ENCODE measurements at places on chromosomes 2 and 18. TPM values are rescaled to one million over a fixed set of nuclear protein-coding genes. Genes with fewer than 3 reads are reported as not detected.

DNA sequence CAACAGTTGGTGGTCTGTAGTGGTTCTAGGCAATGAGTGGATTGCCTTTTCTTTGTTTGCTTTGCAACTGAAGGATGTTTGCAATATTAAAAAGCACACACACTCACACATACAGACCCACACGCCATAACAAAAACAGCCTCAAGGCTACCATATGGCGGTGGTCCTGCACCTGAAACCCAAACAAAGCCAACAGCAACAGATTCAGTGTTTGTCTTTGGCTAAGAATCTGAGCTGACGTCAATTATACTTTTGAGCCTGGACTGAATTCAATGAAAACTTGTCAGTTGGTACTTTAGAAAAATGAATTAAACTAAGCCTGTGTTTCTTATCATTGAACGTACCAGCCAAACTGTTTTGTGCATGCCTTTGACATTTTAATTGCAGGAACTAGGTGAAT is 65.0 kb upstream of the NYAP2 start:
- no peaks in the 10 kb centered on the region for H3K27me3 ChIP-seq
- H3K4me1 ChIP-seq, result peaks cover 3% of the 10 kb centered on the region
- no peaks in the 10 kb centered on the region for H3K36me3 ChIP-seq
- no peak overlapping the region for H3K4me3 ChIP-seq
- H3K27ac ChIP-seq, result no peak overlapping the region

- DNase-seq, result no peak
- H3K27me3 ChIP-seq, result no peaks in the 10 kb centered on the region
- H3K36me3 ChIP-seq, result no peaks in the 10 kb centered on the region
- H3K4me1 ChIP-seq, result peaks cover 7% of the 10 kb centered on the region
These were observed 31.1 kb downstream of the PNO1 start for GRCh38 chr2:68188831-68189230.

- peaks cover 11% of the 10 kb centered on the region for H3K4me1 ChIP-seq
- H3K36me3 ChIP-seq, result no peaks in the 10 kb centered on the region
- no peaks in the 10 kb centered on the region for H3K27me3 ChIP-seq
- H3K4me3 ChIP-seq, result no peak overlapping the region
- no peak overlapping the region for H3K27ac ChIP-seq
These were observed 18.9 kb downstream of the TGIF1 start for GRCh38 chr18:3468833-3469232.

GRCh38 chr2:238145851-238146250 is 7.4 kb downstream of the KLHL30 start:
- H3K27ac ChIP-seq, result no peak overlapping the region
- H3K36me3 ChIP-seq, result no peaks in the 10 kb centered on the region
- no peaks in the 10 kb centered on the region for H3K27me3 ChIP-seq
- H3K4me3 ChIP-seq, result no peak overlapping the region

- H3K4me3 ChIP-seq, result no peak overlapping the region
- H3K36me3 ChIP-seq, result no peaks in the 10 kb centered on the region
- DNase-seq, result no peak
- no peaks in the 10 kb centered on the region for H3K27me3 ChIP-seq
- H3K27ac ChIP-seq, result no peak overlapping the region
These were observed 294.5 kb downstream of the CCDC178 start for GRCh38 chr18:33146014-33146413.

DNA sequence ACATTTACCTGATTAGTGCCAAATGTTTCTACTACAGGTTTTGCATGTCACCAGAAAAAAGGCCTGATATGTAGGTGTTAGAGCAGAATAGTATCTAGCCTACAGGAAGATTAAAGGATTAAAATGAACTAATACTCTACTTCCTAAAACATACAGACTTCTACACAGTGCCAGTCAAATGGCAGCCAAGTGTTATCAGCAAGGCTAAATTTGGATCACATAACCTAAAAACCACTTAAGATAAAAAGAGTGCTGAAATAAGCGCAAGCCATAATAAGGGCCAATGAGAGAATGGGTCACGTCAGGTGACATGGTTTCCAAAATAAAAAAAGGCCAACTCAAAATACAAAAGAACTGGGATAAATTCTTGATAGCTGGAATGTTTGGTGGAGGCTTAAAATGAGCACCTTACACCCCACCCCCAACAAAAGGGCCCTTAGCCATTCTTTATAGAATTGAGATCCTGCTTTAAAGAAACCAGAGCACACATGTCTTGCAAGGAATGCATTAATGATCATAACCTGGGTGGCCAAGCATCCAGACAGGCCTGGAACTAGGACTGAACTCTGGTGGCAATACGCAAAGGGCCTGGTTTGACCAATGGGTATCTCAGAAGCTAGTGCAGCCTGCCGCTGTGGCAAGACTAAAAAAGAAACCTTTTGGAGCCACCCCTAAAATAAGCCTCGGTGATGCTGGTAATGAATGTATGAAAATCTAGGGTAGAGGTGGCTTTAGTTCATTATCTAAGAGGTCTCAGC is 32.4 kb downstream of the IRS1 start:
- no peaks in the 10 kb centered on the region for H3K36me3 ChIP-seq
- DNase-seq, result no peak
- H3K27ac ChIP-seq, result no peak overlapping the region

GRCh38 chr2:28653892-28654662 is 97.6 kb upstream of the PPP1CB start:
- no peaks in the 10 kb centered on the region for H3K36me3 ChIP-seq
- no peak overlapping the region for H3K27ac ChIP-seq
- H3K27me3 ChIP-seq, result no peaks in the 10 kb centered on the region
- DNase-seq, result no peak

- H3K4me1 ChIP-seq, result no peaks in the 10 kb centered on the region
- DNase-seq, result no peak
- H3K27ac ChIP-seq, result no peak overlapping the region
- H3K27me3 ChIP-seq, result no peaks in the 10 kb centered on the region
- no peaks in the 10 kb centered on the region for H3K36me3 ChIP-seq
These were observed 58.9 kb upstream of the STK17B start for GRCh38 chr2:196230061-196230854.

DNA sequence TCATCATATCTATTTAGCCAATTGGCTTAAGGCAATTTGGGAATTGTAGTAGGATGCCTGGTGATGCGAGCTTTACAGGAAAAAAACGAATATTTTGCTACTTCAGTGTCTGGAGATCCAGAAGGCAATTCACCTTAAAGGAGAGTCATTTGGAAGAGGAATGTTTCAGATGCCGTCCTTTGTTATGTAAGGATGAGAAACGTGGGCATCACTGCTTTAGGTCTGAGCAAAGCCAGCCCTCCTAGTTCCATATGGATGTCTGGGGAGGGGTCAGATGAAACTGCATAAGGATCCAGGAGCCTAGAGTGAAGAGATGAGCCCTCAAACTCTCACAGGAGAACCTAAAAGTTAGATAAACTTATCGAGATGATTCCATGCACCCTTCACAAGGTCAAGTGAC is 30.9 kb upstream of the DOCK10 start:
- H3K27me3 ChIP-seq, result no peaks in the 10 kb centered on the region
- H3K36me3 ChIP-seq, result no peaks in the 10 kb centered on the region
- no peak overlapping the region for H3K4me3 ChIP-seq
- DNase-seq, result no peak

GRCh38 chr2:209763106-209763505 is 8.5 kb upstream of the UNC80 start:
- no peak overlapping the region for H3K27ac ChIP-seq
- DNase-seq, result no peak
- H3K4me3 ChIP-seq, result no peak overlapping the region
- no peaks in the 10 kb centered on the region for H3K36me3 ChIP-seq

DNA sequence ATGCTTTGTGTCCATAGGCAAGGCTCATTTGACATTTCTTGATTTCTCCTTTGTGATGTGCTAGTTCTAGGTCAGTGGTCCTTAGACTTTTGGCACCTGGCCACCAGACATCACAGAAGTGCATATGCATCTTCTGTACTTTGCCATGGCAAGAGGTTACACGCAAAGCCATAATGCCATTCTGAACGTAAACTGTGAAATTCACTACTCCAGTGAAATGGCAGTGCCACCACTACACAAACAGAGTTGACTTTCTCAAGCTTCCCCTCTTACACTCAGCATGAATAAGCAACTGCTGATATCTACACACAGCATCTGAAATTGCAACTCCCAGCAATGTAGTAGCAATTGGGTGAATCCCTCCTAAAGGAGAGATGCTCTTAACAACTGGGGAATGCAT is 729.3 kb downstream of the DPP10 start:
- no peaks in the 10 kb centered on the region for H3K36me3 ChIP-seq
- H3K27me3 ChIP-seq, result no peaks in the 10 kb centered on the region
- no peak overlapping the region for H3K4me3 ChIP-seq
- no peak overlapping the region for H3K27ac ChIP-seq
- DNase-seq, result no peak

- no peak overlapping the region for H3K27ac ChIP-seq
- no peaks in the 10 kb centered on the region for H3K36me3 ChIP-seq
- H3K27me3 ChIP-seq, result no peaks in the 10 kb centered on the region
- DNase-seq, result no peak
- no peak overlapping the region for H3K4me3 ChIP-seq
These were observed 187.5 kb upstream of the NRXN1 start for GRCh38 chr2:51219468-51219867.

- no peaks in the 10 kb centered on the region for H3K4me1 ChIP-seq
- H3K36me3 ChIP-seq, result peaks cover 50% of the 10 kb centered on the region
- H3K4me3 ChIP-seq, result no peak overlapping the region
- H3K27me3 ChIP-seq, result no peaks in the 10 kb centered on the region
- H3K27ac ChIP-seq, result no peak overlapping the region
These were observed 24.5 kb downstream of the NIF3L1 start for GRCh38 chr2:200913654-200914053.

DNA sequence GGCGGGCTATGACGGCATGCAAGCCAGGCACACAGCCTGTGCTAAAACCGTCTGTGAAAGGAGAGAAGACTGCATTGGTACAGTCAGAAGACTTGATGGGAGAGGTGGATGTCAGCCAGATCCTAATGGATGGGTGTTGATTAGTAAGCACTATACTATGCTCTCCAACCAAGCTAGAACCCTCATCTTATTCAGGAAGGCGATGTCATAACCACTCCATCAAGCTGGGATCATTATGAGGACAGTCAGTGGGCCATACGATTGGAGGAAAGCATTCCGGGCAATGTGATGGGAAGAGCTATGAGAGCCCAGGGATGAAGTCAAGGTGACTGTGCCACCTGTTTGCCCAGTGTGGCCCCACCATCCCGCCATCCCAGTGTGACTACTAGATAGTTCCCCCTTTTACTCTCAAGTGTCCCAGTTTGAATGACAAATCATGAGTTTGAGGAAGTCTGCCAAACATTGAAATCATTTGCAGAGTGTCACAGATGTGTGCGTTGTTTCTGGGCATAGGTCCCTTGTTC is 66.4 kb downstream of the MRPS9 start:
- H3K4me3 ChIP-seq, result no peak overlapping the region
- no peaks in the 10 kb centered on the region for H3K27me3 ChIP-seq
- H3K27ac ChIP-seq, result no peak overlapping the region

- H3K4me3 ChIP-seq, result no peak overlapping the region
- no peaks in the 10 kb centered on the region for H3K4me1 ChIP-seq
- DNase-seq, result peak; percentile 18
- H3K27ac ChIP-seq, result no peak overlapping the region
These were observed 62.5 kb downstream of the REEP1 start for GRCh38 chr2:86274918-86275275.

DNA sequence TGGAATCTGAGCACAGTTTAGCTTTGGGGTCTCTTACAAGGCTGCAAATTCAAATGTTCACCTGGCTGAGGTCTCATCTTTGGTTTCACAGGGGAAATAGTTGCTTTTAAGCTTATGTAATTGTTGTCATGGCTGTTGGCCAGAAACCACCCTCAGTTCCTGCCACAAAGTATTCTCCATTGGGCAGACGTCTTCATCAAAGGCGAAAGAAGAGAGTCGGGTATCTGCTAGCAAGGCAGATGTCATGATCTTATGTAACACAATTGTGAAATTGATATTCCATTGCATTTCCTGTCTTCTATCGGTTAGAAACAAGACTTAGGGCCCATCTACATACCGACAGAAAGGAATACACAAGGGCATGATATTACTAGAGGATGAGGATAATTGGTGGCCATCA is 816.2 kb downstream of the MBD2 start:
- H3K4me3 ChIP-seq, result no peak overlapping the region
- H3K27ac ChIP-seq, result no peak overlapping the region
- no peak for DNase-seq
- H3K27me3 ChIP-seq, result no peaks in the 10 kb centered on the region
- no peaks in the 10 kb centered on the region for H3K4me1 ChIP-seq

DNA sequence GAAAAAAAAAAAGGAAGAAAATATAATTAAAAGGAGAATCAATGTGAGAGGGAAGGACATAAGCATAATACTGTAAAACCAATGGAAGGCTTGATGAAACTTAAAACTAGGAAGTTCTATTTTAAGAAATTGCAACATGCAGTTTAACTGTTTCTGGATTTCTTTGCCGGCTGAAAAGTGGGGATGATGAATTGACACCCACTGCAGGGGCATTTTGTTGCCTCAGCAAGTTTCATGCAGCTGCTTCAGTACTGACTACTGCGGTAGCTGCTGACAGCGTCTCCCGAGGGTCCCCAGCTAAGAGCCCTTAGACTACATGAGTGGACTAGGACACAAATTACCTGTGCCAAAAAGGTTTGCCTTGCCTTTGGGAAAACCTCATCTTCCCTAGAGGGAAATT is 69.2 kb downstream of the B3GNT2 start:
- H3K27me3 ChIP-seq, result no peaks in the 10 kb centered on the region
- no peak for DNase-seq
- no peaks in the 10 kb centered on the region for H3K36me3 ChIP-seq

DNA sequence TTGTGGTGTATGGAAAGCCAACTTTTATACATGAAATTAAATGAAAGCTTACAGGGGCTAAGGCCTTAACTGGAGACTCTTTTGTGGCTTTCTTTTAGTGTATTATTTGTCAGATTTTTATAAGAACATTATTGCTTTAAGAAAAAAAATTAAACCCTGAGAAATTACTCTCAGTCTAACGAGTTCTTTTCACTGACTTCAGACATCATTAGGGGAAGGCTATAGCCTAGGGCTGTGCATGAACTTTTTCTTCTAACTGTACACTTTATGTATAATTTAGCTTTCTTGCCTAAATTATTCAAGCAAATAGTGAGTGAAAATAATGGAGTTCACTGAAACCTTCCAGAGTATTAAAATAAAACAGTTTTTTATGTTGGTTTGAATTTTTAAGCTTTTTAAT is 151.1 kb upstream of the MEIS1 start:
- no peak overlapping the region for H3K27ac ChIP-seq
- no peaks in the 10 kb centered on the region for H3K27me3 ChIP-seq
- DNase-seq, result no peak
- H3K36me3 ChIP-seq, result no peaks in the 10 kb centered on the region
- no peaks in the 10 kb centered on the region for H3K4me1 ChIP-seq
- no peak overlapping the region for H3K4me3 ChIP-seq

GRCh38 chr2:149132339-149132738 is 93.8 kb downstream of the LYPD6B start:
- H3K4me1 ChIP-seq, result no peaks in the 10 kb centered on the region
- H3K4me3 ChIP-seq, result no peak overlapping the region
- no peak for DNase-seq
- no peaks in the 10 kb centered on the region for H3K36me3 ChIP-seq

GRCh38 chr18:4069183-4069582 is 385.9 kb downstream of the DLGAP1 start:
- no peak for DNase-seq
- H3K27me3 ChIP-seq, result no peaks in the 10 kb centered on the region
- H3K4me3 ChIP-seq, result no peak overlapping the region

Gene DNAH7
- 21.7 TPM for total RNA-seq

Gene GATA6
- total RNA-seq, result 15.9 TPM

Gene GCKR
- total RNA-seq, result 0.13 TPM

Gene RPRM
- 1.0 TPM for total RNA-seq

Gene GALNT14
- total RNA-seq, result 1.1 TPM

Gene AMER3
- not detected for total RNA-seq

Gene RGPD3
- total RNA-seq, result 0.73 TPM

Gene CAPN13
- 3.0 TPM for total RNA-seq

Gene SYT4
- 0.38 TPM for total RNA-seq

All from thyroid gland (tissue), 4 donors.